HS-5 (cell line): ENCODE measurements at places on chromosomes 6 and 20.

DNA sequence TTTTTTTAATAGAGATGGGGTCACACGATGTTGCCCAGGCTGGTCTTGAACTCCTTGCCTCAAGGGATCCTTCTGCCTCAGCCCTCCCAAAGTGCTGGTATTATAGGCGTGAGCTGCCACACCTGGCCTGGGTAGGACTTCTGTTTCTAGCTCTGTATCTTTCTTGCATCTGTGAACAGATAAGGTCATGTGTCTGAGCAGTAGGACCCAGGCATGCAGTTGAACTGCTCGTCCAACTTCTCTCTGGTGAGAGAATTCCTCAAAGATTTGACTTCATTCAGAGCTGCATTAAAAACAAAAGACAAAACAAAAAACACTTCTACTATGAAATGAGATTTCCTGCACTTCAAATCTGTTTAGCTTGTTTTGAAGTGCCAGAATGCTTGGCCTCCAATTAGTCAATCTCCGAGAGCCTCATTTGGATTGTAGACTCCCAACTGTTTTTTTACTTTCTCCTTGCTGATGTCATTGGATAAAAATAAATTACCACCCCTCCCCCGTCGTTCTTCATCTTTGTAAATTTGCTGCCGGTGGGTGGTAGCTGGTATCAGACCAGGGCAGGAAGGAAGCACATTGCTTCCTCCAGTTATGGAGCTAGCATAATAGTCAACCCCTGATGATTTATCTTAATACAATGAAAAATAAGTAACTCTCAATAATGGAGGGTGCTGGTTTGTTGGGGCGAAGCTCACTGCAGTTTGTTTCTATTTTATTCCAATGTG lies 17.6 kb downstream of the CD109 start:
- no peak for DNase-seq

DNA sequence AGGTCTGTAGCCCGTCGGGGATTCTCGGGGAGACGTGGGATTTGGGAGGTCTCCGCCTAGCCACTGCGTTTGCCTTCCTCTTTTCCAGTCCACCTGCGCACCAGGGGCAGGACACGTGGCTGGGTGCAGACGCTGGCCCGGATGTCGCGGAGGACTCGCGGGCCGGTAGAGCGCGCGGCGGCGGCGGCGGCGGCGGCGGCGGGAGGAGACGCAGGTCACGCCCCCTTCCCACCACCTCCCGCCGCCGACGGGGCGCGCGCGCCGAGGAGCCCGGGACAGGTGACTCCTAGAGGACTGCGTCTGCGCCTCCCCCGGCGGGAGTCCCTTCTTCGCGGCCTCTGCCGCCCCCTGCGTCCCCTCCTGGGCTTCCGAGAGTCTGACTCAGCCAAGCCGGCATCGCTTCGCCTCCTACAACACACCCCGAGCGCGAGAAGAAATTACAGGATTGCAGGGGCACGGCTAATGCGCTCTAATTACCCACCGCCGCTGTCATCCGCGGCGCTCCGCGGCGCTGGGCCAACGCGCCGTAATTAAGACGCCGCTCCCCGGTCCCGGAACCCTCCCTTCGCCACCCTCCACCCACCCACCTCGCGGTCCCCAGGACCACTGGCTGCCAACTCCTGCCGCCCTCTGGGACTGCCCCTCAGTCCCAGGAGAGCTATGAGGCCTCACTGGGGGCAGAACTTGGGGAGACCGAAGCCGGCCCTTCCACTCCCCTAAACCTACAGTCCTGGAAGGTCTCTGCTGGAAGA lies 124.5 kb downstream of the MRPL14 start:
- DNase-seq, result no peak

DNA sequence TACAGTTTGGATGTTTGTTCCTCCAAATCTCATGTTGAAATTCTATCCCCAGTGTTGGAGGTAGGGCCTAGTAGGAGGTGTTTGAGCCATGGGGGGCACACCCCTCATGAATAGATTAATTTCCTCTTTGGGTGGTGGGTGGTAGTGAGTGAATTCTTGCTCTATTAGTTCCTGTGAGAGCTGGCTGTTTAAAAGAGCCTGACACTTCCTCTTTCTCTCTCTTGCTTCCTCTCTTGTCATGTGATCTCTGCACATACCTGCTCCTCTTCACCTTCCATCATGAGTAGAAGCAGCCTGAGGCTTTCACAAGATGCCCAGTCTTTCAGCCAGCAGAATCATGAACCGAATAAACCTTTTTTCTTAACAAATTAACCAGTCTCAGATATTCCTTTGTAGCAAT lies 340.2 kb upstream of the CHD6 start:
- no peak for DNase-seq

- no peak for DNase-seq
Measured at GRCh38 chr6:5308066-5308465, 46.8 kb downstream of the FARS2 start.

DNA sequence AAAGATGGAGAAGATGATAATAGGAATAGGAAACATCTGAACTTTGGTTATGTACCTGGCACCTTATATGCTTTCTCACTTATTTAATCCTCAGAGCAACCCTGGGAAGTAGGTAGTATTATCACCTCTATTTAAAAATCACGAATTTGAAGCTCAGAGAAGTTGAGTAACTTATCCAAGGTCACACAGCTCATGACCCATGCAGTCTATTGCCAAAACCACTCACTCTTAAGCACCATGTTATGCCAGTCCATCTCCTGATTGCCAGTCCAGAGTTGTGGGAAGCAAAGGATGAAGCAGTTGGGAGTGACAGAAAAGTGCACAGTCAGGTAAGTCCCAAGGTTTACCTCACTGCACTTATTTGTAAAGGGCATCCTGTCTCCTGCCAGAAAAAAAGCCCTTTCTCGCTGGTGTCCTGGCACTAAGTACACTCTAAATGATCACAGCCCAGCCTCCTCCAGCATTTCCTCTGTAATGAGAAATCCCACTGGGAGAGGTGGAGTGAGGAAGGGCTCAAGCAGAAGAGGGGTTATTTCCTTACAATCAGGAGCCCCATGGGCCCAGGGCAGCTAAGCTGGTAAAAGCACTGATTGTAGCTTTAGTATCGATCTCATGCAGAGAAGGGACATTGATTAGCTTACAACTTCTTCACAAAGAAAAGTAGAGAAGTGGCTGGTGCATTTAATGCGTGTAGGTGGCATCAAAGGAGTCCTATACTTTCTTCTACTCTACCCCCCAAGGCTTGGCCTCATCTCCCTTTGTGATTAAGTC lies 21.3 kb upstream of the SCGN start:
- no peak for DNase-seq

- no peak for DNase-seq
Measured at GRCh38 chr6:168875811-168876576, 377.7 kb downstream of the THBS2 start.

DNA sequence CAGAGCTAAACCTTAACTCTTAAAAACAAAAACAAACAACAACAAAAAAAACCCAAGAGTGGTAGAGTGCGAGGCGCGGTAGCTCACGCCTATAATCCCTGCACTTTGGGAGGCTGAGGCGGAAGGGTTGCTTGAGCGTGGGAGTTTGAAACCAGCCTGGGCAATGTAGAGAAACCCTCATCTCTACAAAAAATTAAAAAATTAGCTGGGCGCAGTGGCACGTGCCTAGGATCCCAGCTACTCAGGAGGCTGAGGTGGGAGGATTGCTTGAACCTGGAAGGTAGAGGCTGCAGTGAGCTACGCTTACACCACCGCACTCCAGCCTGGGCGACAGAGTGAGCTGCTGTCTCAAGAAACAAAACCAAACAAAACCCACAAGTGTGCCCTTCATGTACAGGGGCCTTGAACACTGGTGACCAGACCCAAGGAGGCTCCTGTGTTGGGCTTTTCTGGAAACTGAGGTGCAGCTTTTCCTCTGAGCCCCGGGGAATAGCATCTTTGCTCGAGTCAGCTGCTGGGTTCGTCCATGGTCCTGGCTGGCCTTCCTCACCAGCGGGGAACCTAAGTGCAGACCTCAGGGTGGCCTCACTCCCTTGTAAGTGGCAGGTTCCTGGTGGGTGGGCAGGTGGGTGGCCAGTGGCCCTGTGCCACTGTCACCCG lies 39.9 kb downstream of the PYGB start:
- no peak for DNase-seq

GRCh38 chr6:75205776-75206575 lies at the start of gene COL12A1:
COL12A1 (minus strand) TSS chr6:75206053; CDS start chr6:75202792, 3,261 bp downstream.
- DNase-seq, result peak; percentile 93

DNA sequence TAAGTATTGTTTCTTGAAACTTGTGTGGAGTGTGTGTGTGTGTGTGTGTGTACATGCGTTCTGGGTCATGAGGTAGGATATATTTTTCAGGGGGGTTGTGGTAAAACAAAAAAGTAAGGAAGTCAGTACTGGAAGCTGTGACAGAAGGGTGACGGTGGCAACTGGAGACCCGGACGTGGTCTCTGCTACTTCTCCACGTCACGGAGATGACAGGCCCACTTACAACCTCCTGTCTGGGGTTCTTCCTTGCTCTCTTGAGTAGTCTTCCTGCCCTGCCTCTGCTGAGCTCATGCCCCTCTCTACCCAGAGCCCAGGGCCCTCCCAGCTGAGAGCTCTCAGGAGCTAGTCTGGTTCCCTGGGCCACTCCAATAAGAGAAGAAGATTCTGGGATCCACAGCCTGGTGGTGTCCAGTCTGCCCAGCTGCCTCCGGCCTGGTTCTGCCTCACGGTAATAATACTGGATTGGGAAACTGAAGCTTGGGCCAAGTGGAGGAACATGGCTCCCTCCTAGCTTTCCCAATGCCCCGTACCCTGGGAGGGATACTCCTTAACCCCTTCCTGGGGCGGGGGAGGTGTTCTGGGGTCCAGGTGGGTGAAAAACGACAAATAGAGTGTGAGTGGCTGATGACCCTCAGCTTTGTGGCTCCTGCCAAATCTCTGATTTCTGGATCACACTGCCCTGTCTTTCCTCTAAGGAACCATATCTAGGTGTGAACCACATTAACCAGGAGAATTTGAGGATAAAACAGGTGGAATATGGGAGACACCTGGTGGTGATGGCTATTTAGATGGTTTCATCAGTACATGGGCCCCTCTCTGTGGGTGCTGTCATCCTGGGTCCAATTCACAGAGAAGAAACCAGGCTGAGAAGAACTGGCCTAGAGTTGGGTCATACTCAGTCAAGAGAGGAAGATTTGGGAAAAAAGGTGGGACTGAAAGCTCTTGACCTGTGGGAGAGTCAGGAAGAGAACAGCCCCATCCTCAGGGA lies 27.2 kb downstream of the VEGFA start:
- no peak for DNase-seq

- DNase-seq, result no peak
Measured at GRCh38 chr20:12502443-12502842, 506.3 kb upstream of the SPTLC3 start.

DNA sequence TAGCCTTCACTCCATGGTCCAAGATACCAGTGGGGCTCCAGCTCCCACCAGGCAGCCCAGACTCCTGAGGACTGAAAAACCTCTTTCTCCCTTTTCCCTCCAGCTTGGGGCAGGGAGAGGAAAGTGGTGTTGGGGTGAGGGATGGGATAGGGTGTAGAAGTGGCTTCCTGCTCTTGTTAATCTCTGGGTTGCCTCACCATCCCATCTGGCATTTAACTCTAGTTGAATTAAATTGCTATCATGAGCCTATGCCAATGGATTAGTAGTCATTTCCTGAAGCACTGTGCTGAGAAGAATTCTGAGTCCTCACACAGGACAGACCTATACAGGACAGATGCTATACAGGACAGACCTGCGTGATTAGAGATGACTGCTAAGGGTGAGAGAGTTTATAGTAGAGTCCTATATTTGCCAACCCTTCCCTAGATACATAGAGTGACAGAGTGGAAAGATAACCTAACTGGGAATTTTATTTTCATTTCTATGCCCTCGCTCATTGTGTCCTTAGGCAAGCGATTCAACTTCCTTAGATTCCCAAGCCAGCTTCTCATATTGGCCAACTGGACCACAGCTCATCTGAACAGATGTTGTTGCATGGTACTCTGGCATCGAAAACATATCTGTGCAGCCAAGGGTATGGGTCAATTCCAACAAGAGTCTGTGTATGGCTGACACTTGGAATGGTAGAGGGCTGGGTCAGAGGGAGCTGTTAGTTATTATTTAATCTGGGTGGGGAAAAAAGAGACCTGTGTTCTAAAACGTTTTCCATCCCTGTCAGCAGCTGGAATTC lies 42.8 kb downstream of the MCHR2 start:
- DNase-seq, result peak; percentile 2

DNA sequence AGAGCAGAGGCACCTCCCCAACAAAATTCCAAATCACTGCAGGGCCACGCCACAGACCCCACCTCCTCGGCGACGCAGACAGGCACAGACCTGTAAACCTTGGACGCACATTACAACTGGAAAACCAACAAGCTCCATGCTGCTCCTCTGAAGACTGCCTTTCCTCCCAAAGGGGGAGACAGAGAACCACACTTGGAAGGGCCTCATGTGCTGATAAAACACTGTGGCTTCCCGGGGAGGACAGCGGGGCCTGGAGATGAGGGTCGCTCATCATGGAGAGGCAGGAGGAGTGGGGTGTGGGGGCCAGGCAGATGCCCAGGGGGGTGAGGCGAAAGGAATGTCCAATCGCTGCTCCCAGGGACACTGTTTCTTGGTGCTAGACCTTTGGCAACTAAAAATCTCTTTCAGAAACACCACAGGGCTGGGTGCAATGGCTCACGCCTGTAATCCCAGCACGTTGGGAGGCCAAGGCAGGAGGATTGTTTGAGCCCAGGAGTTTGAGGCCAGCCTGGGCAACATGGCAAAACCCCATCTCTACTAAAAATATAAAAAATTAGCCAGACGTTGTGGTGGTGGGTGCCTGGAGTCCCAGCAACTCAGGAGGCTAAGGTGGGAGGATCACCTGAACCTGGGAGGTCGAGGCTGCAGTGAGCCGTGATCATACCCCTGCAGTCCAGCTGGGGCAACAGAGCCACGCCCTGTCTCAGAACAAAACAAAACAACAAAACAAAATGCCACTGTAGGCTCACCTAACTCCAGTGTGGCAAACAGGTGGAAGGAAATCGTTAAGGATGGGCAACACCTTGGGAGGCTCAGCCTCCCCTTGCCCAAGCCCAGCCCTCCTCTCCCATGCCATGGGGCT lies 53.8 kb downstream of the ABHD12 start:
- DNase-seq, result no peak

- no peak for DNase-seq
Measured at GRCh38 chr6:15305496-15305895, 59.6 kb downstream of the JARID2 start.

DNA sequence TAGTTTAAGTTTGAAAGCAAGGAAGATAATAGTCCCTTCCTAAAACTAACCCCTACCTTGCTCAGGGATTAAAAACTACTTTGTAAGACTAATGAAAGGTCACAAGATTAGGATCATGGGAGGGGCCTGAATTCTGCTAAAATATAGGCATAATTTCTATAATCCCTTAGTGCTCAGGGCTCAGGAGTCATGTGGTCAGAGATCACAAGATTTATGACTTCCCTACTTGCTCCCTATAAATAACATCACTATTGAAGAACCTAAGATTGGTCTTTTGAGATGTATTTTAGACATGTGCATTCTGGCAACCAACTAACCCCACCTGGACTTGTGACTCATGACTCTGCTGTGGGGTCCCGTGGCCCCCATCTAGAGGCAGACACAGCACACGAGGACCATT lies 81.1 kb downstream of the STMND1 start:
- DNase-seq, result no peak

DNA sequence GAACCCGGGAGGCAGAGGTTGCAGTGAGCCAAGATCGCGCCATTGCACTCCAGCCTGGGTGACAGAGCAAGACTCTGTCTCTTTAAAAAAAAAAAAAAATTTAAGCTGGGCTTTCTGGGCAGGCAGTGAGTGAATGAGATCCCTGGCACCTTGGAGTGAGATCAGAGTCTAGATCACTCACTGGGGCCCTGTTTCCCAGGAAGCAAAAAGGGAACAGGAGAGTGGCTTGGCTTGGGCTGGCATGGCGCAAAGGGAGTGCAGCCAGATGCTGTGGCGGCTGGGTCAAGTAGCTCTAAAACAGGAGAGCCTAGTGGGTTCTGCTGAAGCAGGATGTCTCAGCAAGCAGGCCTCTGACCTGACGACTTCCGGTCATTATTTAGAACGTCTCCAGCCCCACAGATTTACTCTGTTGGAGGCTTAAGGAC lies 10.4 kb downstream of the PLCG1 start:
- no peak for DNase-seq
